ENCODE measurements at places on chromosomes 6 and 20.

DNA sequence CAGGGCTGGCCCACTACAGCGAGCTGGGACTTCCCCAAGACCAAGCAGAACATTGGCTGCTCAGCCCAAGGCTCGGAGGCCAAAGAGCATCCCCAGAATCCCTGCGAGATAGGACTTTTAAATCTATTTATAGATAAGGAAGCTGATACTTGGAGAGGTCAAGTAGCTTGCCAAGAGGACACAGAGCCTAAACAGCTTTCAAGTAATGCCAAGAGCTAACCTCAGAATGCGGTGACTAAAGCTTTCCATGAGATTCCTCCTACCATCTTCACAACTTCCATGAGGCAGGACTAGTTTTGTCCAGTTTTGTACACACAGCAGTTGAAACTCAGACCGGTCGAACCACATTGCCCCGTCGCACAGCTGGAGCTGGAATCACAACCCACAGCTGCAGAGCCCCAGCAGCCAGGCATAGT, 168.1 kb upstream of the TOP1 start:
- peak; percentile 6 for DNase-seq

DNA sequence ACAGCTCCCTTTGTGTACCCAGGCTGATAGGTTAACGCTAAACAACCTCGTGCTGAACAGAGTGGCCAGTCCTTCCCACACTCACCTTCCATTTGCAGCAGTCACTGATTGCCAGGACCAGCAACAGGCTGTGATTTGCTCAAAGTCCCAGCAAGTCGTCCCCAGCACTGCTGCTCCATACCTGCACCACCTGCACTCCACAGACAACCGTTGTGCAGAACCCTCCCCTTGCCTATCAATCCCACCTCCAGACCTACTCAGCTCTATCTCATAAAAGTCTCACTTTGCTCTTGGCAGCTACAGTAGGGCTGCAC, 43.1 kb upstream of the SCML4 start:
- DNase-seq, result no peak

DNA sequence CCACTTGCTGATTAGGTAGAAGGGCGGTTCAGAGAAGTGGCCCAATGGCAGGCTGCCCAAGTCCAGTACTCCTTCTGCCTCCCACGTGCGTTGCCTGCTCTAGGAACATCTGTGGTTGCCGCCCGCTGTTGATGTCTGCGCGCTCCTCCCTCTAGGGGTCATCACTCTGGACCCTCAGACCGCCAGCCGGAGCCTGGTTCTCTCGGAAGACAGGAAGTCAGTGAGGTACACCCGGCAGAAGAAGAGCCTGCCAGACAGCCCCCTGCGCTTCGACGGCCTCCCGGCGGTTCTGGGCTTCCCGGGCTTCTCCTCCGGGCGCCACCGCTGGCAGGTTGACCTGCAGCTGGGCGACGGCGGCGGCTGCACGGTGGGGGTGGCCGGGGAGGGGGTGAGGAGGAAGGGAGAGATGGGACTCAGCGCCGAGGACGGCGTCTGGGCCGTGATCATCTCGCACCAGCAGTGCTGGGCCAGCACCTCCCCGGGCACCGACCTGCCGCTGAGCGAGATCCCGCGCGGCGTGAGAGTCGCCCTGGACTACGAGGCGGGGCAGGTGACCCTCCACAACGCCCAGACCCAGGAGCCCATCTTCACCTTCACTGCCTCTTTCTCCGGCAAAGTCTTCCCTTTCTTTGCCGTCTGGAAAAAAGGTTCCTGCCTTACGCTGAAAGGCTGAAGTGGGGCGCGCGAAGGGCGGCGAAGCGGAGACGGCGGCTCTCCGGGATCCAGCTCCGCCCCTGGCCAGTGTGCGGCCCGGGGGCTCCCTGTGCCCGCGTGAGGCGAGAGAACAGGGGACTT, 8.5 kb downstream of the TRIM15 start:
- peak; percentile 3 for DNase-seq

DNA sequence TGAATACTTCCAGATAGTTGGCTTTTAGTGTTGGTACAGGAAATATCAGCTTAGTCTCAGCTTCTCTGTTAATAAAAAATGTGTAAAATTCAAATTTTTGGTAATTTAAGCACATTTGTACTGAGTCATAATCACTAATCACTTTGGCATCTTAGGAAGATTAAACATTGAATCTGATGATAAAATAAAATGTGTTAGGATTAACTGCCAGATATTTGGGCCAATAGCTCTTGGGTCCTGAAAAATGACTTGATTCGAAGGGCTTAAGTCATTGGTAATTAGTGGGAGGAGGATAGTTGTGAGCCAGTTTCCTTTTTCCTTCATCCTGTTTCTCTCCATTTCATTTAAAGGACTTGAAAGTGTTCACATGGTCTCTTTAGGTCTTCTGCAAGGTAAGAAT, 426.1 kb downstream of the RFPL4B start:
- no peak for DNase-seq

GRCh38 chr6:35371494-35372262, 29.3 kb downstream of the PPARD start:
- DNase-seq, result no peak

DNA sequence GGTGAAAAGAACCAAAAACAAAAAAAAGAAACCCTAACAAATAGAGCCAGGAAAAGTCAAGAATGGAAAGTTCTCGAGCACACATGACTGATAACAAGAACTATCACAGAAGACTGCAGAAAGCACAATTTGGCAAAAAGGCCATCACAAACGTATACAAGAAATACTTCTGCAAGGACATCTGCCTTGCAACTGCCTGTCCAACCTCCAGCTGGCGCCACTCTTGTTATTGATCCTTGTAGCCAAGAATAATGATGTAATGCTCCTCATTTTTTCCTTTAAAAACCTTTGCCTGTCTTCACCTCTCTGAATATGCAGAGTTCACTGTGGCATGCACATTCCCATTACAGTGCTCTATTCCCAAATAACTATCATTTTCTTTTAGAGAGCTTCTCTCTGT, 87.9 kb upstream of the BMP5 start:
- no peak for DNase-seq

Data from smooth muscle cell of the brain vasculature (primary cell).